ENCODE measurements at places on chromosomes 1 and 21. TPM values are rescaled to one million over a fixed set of nuclear protein-coding genes. Genes with fewer than 3 reads are reported as not detected.

INSRR gene
- not detected for total RNA-seq

FAM163A gene
- not detected for total RNA-seq

POU3F1 gene
- 0.29 TPM for total RNA-seq

RCSD1 gene
- total RNA-seq: 12.0 TPM

FCRL1 gene
- total RNA-seq: not detected

All from breast epithelium (tissue), 4 donors.